ENCODE measurements at places on chromosomes 1 and 21.

- DNase-seq, result no peak
Observed at GRCh38 chr1:26907071-26907917, 6.5 kb downstream of the NR0B2 start.

DNA sequence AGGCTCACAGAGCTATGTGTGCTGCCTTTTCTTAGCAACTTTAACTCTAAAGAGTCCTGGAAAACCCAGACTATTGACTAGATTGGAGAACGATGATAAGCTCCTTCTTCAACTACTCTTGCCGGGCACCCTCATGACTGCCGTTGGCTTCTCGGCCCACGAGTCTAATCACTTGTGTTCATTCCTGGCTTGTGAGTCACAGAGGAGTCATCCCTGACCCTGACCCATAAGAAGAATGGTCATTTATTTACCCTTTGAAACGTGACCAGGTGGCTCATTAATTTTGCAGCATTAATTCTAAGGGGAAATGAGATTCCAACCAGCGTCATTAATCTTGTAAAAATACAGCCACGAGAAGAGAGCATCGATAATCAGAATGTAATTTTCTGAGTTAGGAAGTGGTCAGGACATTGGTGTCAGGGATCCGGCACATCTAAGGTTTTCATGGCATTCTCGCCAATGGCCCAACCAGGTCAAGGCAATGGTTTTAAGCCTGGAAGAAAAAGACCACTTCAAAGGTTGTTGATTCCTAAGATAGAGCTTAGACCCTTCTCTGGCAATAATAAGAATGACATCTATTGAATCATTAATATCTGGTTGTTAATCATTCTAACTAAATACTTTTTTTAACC lies 183.6 kb upstream of the RUNX1 start:
- no peak for DNase-seq

DNA sequence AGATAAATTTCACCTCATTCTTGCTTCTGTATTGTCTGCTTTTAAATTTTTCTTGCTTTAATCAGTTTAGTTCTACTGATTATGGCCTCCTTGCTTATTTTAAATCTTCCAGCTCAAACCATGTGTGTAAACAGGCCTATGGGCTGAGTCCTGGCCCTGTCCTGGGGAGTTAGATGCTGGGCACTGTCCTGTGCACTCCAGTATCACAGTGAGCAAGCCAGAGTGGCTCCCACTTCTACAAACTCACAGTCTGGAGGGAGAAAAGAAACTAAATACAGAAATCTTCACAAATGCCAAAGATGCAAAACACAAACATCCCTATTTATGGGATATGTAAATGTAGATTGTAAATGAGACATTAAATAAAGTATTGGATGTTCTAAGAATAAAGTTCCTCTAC lies 101.1 kb upstream of the POGK start:
- no peak for DNase-seq

- no peak for DNase-seq
Observed at GRCh38 chr1:194734970-194735369, 1548.6 kb upstream of the B3GALT2 start.

- no peak for DNase-seq
Observed at GRCh38 chr1:17795836-17796645, 40.9 kb downstream of the ACTL8 start.

GRCh38 chr1:12232221-12232620 lies 2.4 kb downstream of the VPS13D start:
- no peak for DNase-seq

- DNase-seq, result no peak
Observed at GRCh38 chr1:39275836-39276507, 71.5 kb downstream of the MACF1 start.

- no peak for DNase-seq
Observed at GRCh38 chr21:38486706-38487105, 11.6 kb downstream of the ERG start.

DNA sequence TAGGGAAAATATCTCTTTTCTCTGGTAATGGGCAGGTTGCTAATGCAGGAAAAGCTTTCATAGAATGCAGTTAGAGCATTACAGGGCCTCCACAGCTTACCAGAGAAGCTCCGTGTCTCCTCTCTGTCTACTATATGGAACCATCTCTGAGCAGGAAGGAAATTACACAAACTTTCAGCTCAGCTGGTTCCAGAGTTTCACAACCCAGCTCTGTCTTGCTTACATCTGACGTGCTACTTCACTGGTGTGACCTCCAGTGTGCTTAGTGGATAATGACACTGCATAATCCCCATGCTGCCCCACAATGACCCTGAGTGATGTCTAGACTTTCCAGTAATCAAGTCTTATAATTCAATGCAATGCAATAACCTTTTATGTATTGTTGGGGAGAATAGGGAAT lies 4.3 kb upstream of the FGGY start:
- no peak for DNase-seq

- no peak for DNase-seq
Observed at GRCh38 chr21:24759348-24760075, 847.8 kb downstream of the MRPL39 start.

DNA sequence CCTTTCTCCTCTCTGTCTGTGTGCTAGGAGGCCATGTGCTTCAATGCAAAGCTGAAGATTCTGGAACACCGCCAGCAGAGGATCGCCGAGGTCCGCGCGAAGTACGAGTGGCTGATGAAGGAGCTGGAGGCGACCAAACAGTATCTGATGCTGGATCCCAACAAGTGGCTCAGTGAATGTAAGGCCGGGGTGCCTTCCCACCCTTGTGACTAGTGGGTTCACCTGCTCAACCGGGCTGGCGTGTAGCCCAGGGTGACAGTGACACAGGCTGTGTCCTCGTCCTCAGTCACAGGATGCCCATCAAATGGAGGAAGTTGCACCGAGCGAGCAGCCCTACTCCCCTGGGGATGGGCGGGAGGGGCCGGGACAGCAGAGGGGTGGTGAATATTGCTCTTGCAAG lies 544.1 kb downstream of the KIF26B start:
- DNase-seq, result no peak

- peak; percentile 50 for DNase-seq
Observed at GRCh38 chr1:13813398-13814012, 113.5 kb downstream of the PRDM2 start.

DNA sequence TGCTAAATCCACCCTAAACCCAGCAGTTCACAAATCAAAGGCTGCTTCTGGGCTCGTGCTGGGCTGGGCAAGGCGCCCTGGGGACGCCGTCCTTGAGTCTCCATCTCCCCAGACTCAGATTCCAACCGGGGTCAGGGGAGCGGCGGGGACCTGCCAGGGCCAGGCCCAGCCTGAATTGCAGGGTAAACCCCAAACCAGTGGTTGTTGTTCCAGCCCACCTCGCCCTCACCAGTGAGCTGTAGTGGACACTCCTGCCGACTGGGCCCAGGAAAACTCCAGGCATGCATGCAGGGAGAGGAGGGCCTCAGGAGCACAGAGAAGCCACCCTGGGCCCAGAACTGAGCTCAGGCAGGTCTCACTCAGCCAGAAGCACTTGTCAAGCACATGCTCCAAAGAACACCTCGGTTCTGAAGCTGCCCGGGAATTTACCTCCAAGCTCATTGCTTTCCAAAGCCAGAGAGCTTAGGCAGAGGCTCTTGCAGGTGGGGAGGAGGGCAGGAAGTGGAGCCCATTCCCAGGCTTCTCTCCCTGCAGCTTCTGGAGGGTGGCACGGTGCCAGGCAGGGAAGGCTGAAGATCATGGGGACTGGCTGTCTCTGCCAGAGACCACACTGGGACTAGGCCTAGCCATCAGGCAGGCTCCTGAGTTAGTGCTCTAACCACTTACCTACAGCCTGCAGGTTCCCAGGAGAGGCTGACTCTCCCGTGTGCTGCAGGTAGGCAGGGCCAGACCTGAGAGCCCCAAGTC lies 437.0 kb downstream of the MATN1 start:
- no peak for DNase-seq

DNA sequence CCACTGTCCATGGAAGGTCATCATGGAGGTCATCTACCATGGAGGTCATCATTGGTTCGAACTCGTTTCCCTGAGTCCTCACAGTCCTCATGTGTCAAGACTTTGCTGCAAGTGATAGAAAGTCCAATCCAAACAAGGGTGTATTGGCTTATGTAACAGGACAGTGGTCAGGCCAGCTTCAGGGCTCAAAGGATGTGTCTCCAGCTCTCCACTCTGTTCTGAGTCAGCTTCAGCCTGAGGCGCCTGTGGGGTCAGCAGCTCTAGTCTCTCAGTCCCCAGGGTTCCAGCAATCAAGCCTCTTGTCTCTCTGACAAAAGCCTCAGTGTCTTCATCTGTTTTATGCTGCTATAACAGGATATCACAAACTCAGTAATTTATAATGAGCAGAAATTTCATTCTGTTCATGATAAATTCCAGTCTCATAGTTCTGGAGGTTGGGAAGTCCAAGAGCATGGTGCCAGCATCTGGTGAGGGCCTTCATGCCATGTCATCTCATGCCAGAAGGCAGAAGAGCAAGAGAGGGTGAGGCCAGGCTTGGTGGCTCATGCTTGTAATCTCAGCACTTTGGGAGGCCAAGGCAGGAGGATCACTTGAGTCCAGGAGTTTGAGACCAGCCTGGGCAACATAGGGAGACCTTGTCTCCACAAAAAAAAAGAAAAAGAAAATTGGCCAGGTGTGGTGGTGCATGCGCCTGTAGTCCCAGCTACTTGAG lies 19.5 kb downstream of the A3GALT2 start:
- no peak for DNase-seq

DNA sequence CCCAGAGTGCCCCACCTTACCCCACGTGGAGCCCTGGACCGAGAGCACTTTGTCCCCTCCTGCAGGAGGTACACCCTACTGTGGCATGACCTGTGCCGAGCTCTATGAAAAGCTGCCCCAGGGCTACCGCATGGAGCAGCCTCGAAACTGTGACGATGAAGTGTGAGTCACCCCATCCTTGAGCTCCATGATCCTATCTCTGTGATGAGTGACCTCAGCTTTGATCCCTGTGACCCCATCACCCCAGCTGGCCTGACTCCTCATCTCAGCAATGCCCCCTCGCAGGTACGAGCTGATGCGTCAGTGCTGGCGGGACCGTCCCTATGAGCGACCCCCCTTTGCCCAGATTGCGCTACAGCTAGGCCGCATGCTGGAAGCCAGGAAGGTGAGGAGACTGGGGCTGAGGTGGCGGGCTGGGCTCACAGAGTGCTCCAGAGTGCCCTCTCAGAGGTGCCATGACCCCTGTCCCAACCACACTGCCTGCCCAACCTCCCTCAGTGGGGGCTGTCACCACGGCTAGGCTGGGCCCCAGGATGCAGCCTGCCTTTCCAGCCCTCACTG lies 16.2 kb upstream of the MPL start:
- no peak for DNase-seq

- no peak for DNase-seq
Observed at GRCh38 chr1:59731591-59731990, 83.2 kb upstream of the HOOK1 start.

DNA sequence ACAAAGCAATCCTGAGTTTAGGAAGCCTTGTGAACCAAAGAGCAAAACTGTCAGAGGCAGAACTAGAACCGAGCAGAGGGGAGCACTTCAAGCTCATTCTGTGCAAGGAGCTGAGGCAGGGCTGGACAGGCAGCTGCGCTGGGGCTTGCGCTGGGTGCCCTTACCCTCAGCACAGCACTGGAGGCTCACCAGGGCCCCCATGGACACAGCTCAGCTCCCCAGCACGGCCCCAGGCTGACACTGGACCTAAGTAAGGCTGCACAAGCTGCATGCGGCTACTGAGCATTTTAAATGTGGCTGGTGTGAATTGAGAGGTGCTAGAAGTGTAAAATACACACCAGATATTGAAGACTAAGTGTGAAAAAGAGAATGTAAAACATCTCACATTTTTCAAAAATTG lies 22.1 kb downstream of the TMEM63A start:
- DNase-seq, result no peak

DNA sequence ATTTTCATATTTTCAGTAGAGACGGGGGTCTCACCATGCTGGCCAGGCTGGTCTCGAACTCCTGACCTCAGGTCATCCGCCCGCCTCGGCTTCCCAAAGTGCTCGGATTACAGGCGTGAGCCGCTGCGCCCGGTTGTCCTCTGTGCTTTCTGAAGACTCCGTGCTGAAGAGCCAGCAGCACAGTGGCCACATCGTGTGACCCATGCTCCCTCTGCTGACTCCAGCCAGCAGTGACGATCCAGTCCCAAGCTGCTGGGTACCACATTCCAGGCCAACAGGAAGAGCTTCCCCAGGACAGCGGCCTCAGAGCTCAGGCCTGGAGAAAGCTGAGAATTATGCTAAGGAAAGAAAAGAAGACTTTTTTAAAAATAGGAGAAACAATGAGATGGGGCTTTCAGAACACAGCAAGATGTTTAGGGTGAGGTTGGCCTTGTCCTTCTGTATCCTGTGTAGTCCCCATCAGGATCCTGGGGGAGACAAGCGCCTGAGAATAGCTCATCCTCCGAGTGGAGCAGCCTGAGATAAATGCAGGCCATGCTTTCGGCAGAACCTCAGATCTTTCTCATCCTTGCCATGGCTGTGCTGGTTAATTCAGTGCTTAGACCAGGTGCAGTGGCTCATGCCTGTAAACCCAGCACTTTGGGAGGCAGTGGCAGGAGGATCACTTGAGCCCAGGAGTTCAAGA lies 207.1 kb downstream of the SLC35F3 start:
- no peak for DNase-seq

GRCh38 chr1:176989023-176989422 lies 175.5 kb downstream of the ASTN1 start:
- DNase-seq, result no peak

DNA sequence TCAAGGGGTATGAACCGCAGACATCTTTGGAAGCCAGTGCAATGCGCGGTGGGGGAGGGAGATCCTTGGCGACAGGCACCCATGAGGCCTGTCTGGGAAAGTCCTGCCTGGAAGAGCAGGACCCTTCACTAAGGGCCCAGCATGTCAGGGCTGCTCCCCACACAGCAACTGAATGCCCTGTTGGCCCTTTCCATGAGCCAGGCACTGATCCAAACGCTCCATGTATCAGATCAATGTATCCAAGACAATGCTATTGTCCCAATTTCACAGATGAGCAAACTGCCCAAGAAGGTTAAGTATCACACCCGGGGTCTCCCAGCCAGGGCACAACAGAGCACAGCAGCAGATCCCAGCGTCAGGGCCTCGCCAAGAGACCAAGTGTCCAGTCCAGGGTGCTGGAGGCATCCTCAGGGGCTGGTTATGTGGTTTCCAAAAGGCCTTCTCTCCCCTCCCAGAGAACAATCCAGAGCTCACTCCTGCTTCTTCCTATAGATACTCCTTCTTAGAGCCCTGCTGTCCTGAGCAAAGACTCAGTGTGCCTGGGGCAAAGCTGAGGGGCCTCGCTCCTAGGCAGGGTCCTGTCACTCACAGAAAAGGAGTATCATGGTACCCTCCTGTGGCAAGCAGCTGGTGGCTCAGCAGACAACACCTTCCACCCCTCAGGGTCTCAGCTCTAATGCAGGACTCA lies 328.0 kb downstream of the NPHP4 start:
- no peak for DNase-seq

All from activated T-helper 9 cell treated with anti-CD3 and anti-CD28 coated beads, Interleukin-2, amount 50 U/mL, for 16 hours (primary cell).